ENCODE measurements at places on chromosomes 5 and 9.

GRCh38 chr9:114223564-114224246, 68.4 kb downstream of the COL27A1 start:
- peak; percentile 74 for DNase-seq

- no peak for DNase-seq
Measured at GRCh38 chr9:114889802-114890224, 40.6 kb downstream of the TNFSF8 start.

DNA sequence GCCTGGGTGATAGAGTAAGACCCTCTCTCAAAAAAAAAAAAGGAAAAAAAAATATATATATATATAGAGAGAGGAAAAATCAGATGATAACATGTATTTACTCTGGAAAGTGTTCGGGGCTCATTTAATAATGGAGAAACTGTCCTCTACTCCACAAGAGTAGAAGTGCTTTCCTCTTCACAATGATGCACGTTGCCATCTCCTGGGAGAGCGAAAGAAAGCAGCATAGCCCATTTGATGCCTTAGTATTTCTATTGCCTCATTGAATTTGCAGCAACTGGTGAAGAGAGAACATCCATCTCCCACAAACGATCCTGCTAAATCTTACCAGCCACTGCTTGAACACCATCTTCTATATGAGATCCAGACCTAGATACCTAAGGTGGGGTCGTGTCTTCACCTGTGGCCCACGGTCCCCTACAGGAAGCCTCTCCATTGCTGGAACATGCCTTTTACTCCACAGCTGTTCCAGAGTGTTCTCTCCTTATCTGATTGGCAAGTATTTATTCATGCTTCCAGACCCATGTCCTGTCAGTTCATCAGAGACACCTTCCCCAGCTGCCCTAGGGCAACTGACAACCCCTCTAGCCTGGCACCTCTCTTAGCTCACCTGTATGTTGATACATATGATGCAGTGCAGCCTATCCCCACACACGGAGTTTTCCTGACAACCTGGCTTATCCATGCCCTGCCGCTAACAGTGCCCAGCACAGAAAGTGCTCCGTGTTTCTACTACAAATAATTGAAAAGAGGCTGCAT, 115.3 kb downstream of the MARCHF11 start:
- DNase-seq: no peak

DNA sequence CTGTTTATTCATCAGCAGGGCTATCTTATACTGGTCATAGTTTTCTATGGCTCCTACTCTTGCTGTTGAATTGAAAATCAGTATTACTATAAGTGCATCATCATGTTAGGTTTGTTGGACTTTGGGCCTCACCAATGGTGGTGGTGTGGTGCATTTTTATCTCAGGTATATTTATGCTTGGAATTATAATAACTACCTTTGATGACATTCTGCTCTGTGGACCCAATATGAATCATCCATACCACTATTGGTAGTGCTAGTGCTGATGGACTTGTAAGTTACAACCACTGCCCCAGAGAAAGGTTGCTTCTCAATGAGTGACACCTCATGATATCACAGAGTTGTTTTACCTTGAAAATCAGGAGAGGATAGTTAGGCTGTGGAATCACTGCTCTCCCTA, 28.0 kb downstream of the IL9 start:
- DNase-seq: no peak

DNA sequence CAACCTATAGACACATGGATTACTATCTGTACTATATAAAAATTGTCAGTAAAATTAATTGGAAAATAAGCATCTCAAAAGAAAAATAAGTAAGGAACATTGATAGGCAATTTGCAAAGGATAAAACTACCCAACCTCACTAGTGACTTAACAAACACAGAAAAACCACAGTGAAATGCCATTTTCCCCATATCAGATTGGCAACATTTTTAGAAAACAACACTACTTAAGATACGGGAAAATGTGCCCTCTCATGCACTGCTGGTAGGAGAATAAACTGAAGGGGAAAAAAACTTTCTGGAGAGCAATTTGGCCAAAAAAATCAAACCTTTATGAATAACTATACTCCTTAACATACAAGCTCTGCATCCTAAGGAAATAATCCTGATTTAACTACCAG, 254.0 kb downstream of the DEPDC1B start:
- no peak for DNase-seq

DNA sequence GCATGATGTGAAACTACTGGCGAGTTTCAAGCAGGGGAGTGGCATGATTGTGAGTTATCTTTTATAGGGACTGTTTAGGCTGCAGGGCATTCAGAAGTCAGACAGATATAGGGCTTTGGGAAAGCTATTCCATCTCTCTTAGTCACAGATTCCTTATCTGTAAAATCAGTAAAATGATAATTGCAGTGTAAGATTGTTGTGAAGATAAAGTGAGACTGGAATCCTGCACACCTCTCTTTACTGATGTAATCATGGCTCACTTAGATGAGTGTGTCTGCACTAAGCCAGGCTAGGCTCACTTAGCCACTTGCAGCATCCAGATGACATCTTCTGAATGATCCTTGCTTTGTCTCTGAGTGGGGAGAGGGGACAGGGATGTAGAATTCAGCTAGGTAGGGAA, 81.8 kb upstream of the MAMDC2 start:
- peak; percentile 68 for DNase-seq

DNA sequence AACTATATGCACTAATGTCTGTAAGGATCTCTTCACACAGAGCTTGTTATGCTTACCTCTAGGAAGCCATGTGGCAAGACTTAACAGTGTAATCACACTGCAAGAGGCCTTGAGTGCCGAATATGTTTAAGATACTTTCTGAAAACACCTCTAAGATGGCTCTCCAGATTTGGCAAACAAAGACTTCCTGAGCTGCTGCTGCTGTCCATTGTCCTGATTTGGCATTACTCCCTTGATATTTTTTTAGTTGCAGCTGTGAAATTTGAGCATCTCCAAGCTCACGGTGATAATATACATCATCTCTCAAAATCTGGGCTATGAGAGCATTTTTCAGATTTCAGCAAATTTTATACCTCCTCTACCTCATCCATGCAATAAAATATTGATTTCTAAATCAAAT, 384.5 kb upstream of the CDH6 start:
- no peak for DNase-seq

DNA sequence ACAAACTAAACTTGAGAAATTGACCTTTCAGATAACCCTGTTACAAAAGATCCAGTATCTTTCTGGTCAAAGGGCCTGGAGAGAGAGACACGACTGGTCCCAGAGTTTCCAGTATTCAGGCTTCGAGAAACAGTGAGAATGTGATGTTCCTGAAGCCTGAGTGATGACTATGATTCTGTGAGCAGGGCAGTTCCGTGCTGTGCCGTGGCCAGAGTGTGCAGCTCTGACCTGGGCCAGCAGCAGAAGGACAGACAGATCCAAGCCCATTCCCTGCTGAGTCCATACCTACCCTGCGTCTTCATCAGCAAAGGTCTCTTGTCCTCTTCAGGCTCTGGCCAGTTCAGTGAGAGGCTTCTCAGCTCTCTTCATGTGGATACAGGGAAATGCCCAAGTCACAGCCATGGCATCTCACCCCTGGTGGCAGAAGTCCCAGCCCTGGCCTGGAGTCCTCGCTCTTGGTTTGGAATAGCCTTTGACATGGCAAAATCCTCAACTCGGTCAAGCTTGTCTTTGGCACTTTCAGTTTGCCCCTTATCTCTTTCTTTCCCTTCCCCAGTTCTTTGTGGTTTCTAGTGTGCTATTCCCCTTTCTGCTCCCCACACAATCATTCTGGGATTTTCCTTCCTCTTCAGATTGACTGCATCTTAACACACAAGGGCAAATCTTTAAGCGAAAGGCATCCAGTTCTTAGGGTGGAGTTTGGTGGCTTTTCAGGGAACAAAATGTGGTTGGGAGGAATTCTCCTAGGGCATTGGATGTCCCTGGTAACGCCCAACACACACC, 107.7 kb downstream of the LIFR start:
- DNase-seq: no peak

DNA sequence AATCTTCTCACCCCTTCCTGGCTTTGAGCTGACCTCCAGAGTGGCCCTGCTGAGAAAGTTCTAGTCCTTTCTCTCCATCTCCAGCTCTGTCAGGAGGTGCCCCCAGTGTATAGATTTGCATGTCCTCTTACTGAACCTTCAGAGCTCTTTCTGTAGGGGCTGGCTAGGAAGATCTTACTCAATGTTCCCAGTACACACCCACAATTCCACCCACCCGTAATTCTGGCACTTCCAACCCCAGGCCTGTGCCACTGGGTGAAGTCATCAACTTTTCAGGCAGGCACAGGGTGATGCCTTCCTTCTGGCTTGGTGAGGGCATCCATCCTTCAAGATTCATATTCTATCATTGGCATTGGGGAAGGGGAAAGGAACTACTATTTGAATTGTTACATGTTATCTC, 75.9 kb downstream of the ACER2 start:
- DNase-seq: peak; percentile 29

DNA sequence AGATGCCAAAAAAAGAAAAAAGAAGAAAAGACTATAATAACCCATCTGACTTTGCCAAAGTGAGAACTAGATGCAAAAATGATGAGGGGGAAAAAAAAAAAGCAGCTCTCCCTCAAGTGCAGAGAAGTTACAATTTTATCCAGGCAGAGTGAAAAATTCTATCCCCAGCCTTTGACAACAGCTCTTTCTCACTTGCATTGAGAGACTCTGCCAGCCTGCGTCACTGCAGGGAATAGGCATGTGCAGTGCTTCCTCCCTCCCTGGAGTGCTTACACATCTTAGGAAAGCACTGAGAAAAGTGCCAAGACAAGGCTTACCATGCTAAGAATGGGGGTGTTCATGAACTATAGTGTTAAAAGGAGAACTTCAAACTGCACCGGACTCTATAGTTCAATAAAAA, 418.6 kb upstream of the TYRP1 start:
- no peak for DNase-seq

- DNase-seq: no peak
Measured at GRCh38 chr9:19028835-19029451, 4.1 kb downstream of the SAXO1 start.

- no peak for DNase-seq
Measured at GRCh38 chr5:80190960-80191359, 64.9 kb downstream of the SERINC5 start.

GRCh38 chr9:125603478-125604021, 103.5 kb downstream of the MAPKAP1 start:
- DNase-seq: no peak

- peak; percentile 92 for DNase-seq
Measured at GRCh38 chr5:72452515-72453245, 54.5 kb downstream of the ZNF366 start.

GRCh38 chr9:37761511-37761910, 7.9 kb downstream of the TRMT10B start:
- DNase-seq: no peak

DNA sequence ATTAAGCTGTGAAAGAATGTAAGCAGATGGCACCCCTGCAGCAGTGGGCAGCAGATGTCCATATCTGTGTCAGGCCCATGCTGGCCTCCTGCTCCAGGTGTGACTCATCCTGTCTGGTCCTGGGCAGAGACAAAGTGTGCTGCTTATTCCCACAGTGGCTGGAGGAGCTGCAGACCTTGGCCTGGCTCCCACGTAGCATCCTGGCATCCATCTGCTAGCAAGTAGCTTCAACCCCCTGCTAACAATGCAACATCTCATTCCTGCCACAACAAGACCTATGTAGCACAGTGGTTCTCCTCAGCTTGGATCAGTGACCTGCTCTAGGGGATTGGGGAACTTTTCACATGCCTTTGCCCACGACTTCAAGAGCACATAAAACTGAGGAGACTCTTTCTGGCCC, 126.4 kb upstream of the SLC12A2 start:
- DNase-seq: peak; percentile 79

GRCh38 chr9:134922932-134923240, 5.2 kb upstream of the FCN1 start:
- peak; percentile 38 for DNase-seq

DNA sequence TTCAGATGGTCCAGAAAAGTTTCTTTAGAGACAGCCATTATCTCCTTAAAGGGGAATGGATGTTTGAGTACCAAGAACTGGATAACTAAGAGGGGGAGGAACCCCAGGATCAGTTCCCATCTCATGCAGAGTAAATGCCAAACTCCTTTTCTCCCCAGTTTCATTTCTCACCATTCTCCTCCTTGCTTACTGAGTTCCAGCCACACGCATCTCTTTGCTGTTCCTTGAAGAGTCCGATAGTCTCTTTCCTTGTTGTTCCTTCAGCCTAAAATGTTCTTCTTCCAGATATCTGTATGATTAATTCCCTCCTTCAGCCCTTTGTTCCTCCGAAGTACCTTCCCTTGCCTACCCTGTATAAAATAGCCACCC, 30.0 kb downstream of the KDM4C start:
- DNase-seq: no peak

All from islet precursor cell (in vitro differentiated cells).